Spleen (tissue), 13 donors: ENCODE measurements at places on chromosomes 5 and 9. TPM values are rescaled to one million over a fixed set of nuclear protein-coding genes. Genes with fewer than 3 reads are reported as not detected.
A peak's percentile ranks its signal among the peaks of the same experiment; 100 is the strongest.

- H3K27ac ChIP-seq = no peak overlapping the region
- no peaks in the 10 kb centered on the region for H3K27me3 ChIP-seq
- H3K36me3 ChIP-seq = no peaks in the 10 kb centered on the region
- no peak for DNase-seq
- no peaks in the 10 kb centered on the region for H3K4me1 ChIP-seq
These were observed 235.7 kb downstream of the PBX3 start for GRCh38 chr9:125982798-125983406.

DNA sequence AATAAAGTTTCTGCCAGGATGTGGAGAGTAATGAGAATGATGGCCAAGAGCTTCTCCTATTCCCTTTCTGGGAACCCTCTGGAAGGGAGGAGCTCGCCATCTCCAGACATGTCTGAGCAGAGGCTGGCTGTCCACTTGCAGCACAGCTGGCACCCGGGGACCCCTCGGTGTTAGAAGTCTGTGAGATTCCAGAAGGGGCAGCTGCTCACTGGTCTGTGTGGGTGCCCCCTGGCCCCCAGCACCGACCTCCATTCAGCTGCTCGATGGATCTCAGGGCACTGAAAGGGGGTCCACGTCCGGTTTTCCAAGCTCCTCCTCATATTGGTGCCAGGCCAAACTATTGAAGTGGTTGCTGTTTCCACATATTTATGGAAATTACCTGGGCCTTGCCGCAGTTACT, 3.6 kb upstream of the FAM163B start:
- no peak overlapping the region for H3K4me3 ChIP-seq
- H3K4me1 ChIP-seq = no peaks in the 10 kb centered on the region
- no peak overlapping the region for H3K27ac ChIP-seq
- H3K36me3 ChIP-seq = no peaks in the 10 kb centered on the region
- no peak for DNase-seq
- H3K27me3 ChIP-seq = peaks cover 77% of the 10 kb centered on the region

Gene UBTD2
- total RNA-seq = 13.9 TPM

Gene SAP30L
- total RNA-seq = 38.8 TPM

DNA sequence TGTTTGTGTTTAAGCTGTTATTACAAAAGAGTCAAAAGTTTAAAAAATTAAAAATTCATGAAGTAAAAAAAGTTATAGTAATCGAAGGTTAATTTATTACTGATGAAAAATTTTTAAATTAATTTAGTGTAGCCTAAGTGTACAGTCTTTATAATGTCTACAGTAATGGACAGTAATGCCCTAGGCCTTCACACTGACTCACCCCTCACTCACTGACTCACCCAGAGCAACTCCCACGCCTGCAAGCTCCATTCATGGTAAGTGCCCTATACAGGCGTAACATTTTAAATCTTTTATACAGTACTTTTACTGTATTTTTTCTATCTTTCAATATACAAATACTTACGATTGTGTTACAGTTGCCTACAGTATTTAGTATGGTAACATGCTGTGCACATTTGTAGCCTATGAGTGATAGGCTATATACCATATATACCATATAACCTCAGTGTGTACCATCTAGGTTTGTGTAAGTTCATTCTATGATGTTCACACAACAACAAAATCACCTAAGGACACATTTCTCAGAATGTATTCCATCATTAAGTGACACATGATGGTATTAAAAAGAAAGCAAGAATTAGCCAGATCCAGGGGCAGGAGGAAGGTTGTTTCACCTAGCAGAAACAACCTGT, 40.1 kb downstream of the DCAF10 start:
- H3K4me1 ChIP-seq = no peaks in the 10 kb centered on the region
- no peak overlapping the region for H3K4me3 ChIP-seq
- H3K36me3 ChIP-seq = peaks cover 63% of the 10 kb centered on the region

DNA sequence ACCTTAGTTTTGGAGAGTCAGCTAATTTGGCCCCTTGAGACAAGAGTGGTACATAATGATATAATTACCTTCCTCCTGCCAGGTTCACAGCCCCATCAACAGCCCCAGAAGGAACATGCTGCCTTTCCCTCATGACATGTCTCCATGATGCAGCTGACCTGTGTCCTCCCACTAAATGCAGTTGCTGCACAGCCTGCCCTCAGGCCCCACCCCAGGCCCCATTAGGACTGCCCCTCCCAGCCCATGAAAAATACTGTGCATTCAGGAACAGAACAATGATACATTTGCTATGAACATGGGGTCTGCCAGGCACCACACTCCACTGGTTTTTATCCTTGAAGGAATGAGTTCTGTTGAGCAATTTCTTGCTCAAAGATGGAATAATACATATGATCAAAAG, 176.4 kb downstream of the C5orf15 start:
- H3K27ac ChIP-seq = no peak overlapping the region
- DNase-seq = no peak
- no peaks in the 10 kb centered on the region for H3K4me1 ChIP-seq
- H3K4me3 ChIP-seq = no peak overlapping the region
- peaks cover 26% of the 10 kb centered on the region for H3K27me3 ChIP-seq

GRCh38 chr5:140113180-140113698, 670 bp upstream of the PURA start:
- H3K27ac ChIP-seq = peak overlapping the region; percentile 95
- no peaks in the 10 kb centered on the region for H3K36me3 ChIP-seq
- DNase-seq = no peak
- H3K4me3 ChIP-seq = peak overlapping the region; percentile 73

- no peaks in the 10 kb centered on the region for H3K27me3 ChIP-seq
- no peaks in the 10 kb centered on the region for H3K4me1 ChIP-seq
- no peak overlapping the region for H3K4me3 ChIP-seq
- H3K36me3 ChIP-seq = no peaks in the 10 kb centered on the region
These were observed 183.5 kb upstream of the MAP1B start for GRCh38 chr5:71923755-71924154.

- peaks cover 6% of the 10 kb centered on the region for H3K4me1 ChIP-seq
- no peaks in the 10 kb centered on the region for H3K27me3 ChIP-seq
- DNase-seq = no peak
- H3K27ac ChIP-seq = no peak overlapping the region
- peaks cover 20% of the 10 kb centered on the region for H3K36me3 ChIP-seq
These were observed 53.1 kb downstream of the LMNB1 start for GRCh38 chr5:126830061-126830460.

- H3K27me3 ChIP-seq = no peaks in the 10 kb centered on the region
- no peak overlapping the region for H3K27ac ChIP-seq
- H3K4me3 ChIP-seq = no peak overlapping the region
- peaks cover 22% of the 10 kb centered on the region for H3K36me3 ChIP-seq
- no peak for DNase-seq
These were observed 23.0 kb downstream of the NREP start for GRCh38 chr5:111734013-111734412.

- DNase-seq = no peak
- H3K36me3 ChIP-seq = no peaks in the 10 kb centered on the region
- no peaks in the 10 kb centered on the region for H3K4me1 ChIP-seq
These were observed 61.9 kb downstream of the SNX24 start for GRCh38 chr5:122907276-122907675.

DNA sequence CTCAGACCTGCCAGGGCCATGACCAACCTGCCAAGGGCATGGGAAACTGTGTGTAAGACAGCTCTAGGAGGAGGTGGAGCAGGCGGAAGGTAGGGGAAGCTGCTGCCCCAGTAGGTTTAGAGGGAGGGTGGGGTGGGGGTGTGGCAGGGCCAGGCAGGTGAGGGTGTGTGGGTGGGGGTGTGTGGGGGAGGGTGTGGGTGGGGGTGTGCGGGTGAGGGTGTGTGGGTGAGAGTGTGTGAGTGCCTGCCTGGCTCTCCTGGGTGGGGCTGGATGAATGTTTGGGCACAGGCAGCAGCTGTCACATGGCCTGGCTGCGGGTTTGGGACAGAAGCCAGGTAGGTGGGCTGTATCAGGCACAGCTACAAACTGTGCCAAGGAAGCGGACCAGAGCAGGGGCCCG, 8.8 kb upstream of the N4BP3 start:
- H3K27me3 ChIP-seq = no peaks in the 10 kb centered on the region
- H3K4me1 ChIP-seq = peaks cover 13% of the 10 kb centered on the region
- DNase-seq = no peak

Gene PCDHB8
- not detected for total RNA-seq

DNA sequence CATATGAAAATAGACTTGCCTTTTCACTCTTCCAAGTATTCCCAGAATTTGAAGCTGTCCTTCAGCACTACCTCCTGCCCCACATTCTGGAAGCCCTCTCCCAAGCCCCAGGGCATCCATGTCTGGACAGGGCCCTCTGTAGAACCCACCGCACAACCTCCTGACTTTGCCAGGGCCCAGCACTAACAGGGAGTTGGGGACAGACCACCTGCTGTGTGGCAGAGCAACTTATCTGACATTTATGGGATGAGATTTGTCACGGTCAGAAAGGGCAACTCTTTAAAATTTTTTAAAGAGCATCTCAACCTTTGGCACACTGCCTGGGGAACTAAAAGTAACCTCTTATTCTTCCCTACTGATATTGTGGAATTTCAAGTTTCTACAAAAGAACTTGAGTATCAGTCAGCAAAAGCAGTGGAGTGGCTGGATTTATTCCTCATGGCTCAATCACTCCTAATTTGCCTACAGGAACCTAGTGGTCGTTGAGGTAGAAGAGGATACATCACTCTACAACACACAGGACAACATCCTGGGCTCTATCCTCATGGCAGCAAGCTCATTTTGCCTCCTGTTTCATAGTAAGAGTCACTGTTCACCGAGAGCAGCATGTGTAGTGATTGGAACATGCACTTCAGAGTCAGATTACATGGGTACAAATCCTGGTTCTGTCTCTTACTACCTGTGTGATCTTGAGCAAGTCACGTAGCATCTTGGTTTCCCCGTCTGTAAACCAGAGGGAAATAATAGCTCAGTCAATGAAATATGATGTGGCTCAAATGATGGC, 285.3 kb downstream of the ENC1 start:
- DNase-seq = no peak
- H3K4me3 ChIP-seq = no peak overlapping the region
- no peaks in the 10 kb centered on the region for H3K27me3 ChIP-seq

Gene ANGPTL2
- 70.2 TPM for total RNA-seq

- no peak overlapping the region for H3K4me3 ChIP-seq
- H3K4me1 ChIP-seq = no peaks in the 10 kb centered on the region
- DNase-seq = no peak
- no peaks in the 10 kb centered on the region for H3K27me3 ChIP-seq
- peaks cover 4% of the 10 kb centered on the region for H3K36me3 ChIP-seq
These were observed 107.2 kb upstream of the DHFR start for GRCh38 chr5:80761966-80762365.

Gene OTULINL
- 23.0 TPM for total RNA-seq

Gene HSPB3
- total RNA-seq = not detected

DNA sequence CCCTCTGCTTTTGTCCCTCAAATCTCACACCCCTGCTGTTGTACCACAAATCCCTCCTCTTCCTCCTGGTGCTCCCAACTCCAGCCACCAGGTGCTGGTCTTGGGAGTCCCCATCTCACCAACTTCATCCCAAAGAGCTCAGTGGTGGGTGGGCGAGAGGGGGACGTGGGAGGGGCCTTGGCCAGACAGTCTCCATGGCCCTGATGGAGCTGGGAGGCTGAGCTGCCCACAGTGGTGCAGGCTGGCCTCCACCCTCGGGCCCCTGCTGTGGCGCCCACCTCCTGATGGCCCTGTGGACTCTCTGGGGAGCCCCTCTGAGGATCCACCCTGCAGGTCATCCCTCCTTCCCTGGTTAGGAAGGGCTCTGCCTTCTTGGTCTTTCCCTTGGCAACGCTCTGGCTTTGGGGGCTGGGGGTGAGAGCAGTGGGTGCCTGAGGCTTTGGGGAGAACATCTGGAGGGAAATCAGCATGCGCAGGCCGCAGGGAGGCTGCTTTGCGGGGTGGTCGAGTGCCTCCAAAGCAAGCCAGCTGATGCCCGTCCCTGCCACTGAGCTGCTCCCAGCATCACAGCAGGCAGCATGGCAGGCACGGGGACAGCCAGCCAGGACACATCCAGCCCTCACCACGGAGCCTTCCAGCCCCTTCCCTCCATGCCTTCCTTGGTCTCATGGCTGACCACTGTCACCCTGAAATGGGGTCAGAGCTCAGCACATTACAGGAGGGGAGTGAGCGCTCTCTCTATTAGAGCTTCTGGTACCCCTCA, 7.6 kb upstream of the FAM163B start:
- no peaks in the 10 kb centered on the region for H3K36me3 ChIP-seq
- no peak for DNase-seq
- H3K27me3 ChIP-seq = no peaks in the 10 kb centered on the region
- peaks cover 15% of the 10 kb centered on the region for H3K4me1 ChIP-seq
- H3K4me3 ChIP-seq = no peak overlapping the region
